ENCODE measurements at places on chromosomes 6 and 20. TPM values are rescaled to one million over a fixed set of nuclear protein-coding genes. Genes with fewer than 3 reads are reported as not detected.

The UNC5CL gene
- 0.14 TPM for total RNA-seq

The RAB44 gene
- total RNA-seq, result under 0.01 TPM

The MCCD1 gene
- total RNA-seq, result not detected

The CASP8AP2 gene
- total RNA-seq, result 29.3 TPM

The XRN2 gene
- total RNA-seq, result 135 TPM

The GHRH gene
- total RNA-seq, result not detected

The LTV1 gene
- 32.5 TPM for total RNA-seq

The SLC26A8 gene
- under 0.01 TPM for total RNA-seq

The CASS4 gene
- total RNA-seq, result under 0.01 TPM

The RSPH4A gene
- total RNA-seq, result not detected

All from thoracic aorta endothelial cell (primary cell).